ENCODE measurements at places on chromosomes 1 and 21.

- DNase-seq = no peak
Measured at GRCh38 chr21:17089091-17089491, 423.8 kb upstream of the CXADR start.

- no peak for DNase-seq
Measured at GRCh38 chr1:203325418-203326091, 20.2 kb downstream of the BTG2 start.

DNA sequence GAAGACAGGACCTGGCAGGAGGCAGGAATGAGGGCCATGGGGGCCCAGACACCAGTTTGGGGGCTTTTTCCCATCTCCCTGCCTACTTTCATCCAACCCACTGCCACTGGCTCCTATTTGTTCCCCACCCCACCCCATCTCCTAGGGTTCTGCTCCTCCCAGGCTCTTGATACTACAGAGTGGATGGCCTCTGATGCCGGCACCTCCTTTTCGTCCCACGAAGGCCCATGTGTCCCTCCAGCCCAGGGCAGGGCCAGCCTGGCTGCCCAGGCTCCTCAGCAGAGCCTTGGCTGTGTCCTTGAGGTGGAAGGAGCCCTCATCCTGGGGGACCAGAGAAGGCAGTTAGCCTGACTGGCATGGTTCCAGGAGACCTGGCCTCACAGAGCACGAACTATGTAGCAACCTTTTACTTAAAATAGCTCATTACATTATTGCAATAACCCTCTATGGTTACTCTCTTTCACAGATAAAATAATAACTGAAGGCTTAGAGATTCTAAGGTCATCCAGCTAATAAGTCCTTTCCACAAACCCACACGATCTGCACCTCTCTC lies 3.5 kb downstream of the POMGNT1 start:
- DNase-seq = no peak

GRCh38 chr21:42632771-42633690 lies 20.4 kb upstream of the PDE9A start:
- DNase-seq = no peak

- peak; percentile 51 for DNase-seq
Measured at GRCh38 chr1:182601416-182601786, 2.8 kb downstream of the RGS16 start.

- no peak for DNase-seq
Measured at GRCh38 chr1:223727541-223727940, 15.2 kb downstream of the CAPN2 start.

DNA sequence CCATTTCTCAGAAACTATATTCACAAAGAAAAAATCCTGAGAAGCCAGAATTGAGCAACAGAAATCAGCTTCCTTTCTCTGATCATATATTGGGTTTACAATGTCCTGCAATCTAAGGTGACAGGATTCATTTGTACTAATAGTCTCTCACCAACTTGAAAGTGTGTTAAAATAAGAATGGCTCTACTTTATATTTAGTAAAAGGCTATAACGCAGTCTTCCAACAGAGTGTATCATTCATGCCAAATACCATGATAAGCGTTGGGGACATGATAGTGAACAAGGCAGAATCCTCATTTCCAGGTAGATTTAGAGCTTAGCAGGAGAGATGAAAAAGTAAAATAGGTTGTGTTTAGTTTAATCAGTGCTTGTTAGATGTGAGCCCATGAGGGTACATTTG lies 519.2 kb upstream of the ZRANB2 start:
- DNase-seq = no peak

GRCh38 chr1:53572815-53573173 lies 113.6 kb downstream of the DMRTB1 start:
- DNase-seq = no peak

DNA sequence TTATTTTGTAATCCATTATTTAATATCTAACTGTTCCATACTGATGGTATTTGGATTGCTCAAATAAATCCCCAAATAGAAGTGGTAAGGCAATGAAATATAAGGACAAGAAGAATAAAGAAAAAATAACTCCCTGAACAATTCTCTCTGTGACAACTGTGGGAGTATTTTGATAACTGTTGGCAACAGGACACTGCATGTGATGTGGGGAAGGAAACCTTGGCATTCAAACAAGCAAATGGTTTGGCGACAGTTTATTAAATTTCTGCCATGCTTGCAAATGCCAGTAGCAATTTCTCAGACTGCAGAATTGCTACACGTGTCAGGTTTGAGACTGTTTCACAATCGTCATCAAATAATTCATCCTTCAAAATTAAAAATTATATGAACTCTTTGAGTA lies 8.6 kb upstream of the MRPL39 start:
- DNase-seq = no peak

DNA sequence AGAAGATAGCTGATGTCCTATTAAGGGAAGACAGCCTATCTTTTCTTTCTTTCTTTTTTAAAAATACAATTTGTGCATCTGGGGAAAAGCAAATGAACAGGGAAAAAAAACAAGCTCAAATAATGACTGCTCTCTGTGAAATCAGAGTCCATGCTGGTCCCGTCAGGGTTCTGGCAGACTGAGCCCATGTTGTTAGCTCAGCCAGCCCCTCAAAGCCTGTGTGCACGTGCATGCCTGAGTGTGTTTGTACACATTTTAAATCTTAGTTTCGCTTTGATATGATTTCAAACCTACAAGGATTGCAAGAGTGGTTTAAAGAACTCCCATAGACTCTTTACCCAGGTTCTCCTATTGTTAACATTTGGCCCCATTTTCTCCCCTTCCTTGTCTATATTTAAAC lies 231.8 kb upstream of the GREM2 start:
- DNase-seq = no peak

GRCh38 chr1:162062542-162063015 lies 6.9 kb upstream of the NOS1AP start:
- DNase-seq = no peak

GRCh38 chr1:198253259-198253658 lies 96.5 kb downstream of the NEK7 start:
- no peak for DNase-seq

- no peak for DNase-seq
Measured at GRCh38 chr1:116433275-116434257, 60.5 kb downstream of the ATP1A1 start.

- no peak for DNase-seq
Measured at GRCh38 chr1:59549903-59550302, 253.0 kb downstream of the FGGY start.

DNA sequence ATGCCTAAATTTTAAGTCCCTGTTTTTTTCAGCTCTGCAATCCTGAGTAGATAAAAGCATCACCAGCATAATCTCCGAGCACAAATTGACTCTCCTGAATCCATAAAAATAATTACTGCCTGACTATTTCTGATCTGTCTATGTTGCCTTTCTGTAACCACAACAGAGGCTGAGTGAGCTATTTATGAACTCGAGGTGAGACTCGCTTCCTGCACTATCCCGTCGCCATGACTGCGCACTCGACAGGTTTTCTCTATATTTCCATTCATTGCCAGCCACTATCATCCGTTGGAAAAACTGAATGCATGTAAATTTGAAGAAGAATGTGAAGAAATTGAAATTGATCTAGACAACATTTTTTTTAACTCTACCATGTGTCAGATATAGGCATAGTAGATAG lies 897.2 kb downstream of the ADGRL2 start:
- no peak for DNase-seq

DNA sequence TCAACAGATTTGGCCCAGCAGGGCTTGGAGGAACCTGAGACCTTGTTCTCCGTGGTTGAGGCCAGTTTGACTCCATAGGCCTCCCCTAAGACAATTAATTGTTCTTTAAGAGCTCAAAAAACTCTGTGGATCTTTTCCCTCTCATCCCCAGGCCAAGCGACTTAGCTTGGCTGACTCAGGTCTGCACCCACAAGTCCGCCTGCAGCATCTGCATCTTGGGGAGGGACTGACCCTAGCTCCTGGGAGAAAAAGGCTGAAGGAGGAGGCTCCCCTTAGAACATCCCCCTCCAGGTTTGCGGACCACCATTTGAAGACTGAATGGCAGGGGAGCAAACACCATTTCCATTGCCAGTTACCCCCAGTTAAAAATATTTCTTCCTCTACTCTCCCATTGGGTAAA lies 1.5 kb upstream of the HES2 start:
- no peak for DNase-seq

GRCh38 chr1:22784317-22784716 lies 73.7 kb downstream of the EPHB2 start:
- no peak for DNase-seq

GRCh38 chr1:41927118-41927517 lies 8.4 kb upstream of the HIVEP3 start:
- no peak for DNase-seq

- DNase-seq = no peak
Measured at GRCh38 chr1:204072931-204073836, at the start of gene SOX13. Gene SOX13 (plus strand): TSS chr1:204073115. CDS start chr1:204112916, 39,801 bp downstream.

GRCh38 chr1:187689129-187689528 lies 860.4 kb downstream of the PLA2G4A start:
- no peak for DNase-seq

DNA sequence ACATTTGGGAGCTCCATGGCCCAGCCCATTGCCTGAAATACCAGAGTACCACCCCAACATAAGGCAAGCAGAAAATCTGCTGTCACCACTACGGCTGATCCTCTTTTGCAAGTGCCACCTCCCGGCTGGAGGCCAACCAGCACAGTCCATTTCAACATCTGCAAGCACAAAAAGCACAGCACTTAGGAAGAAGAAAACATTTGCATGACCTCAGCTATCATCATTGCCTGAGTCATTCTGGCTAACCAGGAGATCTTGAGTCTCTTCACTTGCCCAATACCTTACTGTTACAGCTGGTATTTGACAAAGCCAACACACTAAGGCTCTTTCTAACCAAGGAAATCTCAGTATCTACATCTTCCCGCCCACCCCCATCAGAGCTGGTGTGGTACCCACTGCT lies 55.9 kb downstream of the NEK7 start:
- no peak for DNase-seq

DNA sequence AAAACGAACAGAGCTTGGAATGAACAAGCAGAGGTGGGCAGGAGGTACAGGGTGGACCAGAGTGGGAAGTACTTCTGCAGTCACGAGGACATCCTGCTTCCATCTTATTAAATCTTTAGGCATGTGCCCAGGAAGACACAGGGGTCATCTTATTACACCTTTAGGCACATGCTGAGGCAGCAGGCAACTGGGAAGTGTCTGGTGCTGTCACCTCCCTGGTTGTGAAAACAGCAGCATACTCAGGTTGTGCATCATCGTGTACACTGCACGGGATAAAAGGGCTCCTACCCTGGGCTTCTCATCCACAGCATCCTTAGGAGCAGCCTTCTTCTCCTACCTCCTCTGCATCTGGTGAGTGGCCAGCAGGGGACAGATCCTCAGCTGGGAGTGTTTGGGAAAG lies at the start of gene LCE3C:
LCE3C (plus strand) TSS at position 301 of the 400 bp plus-strand sequence. CDS start 498 bp downstream, outside the sequence.
- DNase-seq = no peak

DNA sequence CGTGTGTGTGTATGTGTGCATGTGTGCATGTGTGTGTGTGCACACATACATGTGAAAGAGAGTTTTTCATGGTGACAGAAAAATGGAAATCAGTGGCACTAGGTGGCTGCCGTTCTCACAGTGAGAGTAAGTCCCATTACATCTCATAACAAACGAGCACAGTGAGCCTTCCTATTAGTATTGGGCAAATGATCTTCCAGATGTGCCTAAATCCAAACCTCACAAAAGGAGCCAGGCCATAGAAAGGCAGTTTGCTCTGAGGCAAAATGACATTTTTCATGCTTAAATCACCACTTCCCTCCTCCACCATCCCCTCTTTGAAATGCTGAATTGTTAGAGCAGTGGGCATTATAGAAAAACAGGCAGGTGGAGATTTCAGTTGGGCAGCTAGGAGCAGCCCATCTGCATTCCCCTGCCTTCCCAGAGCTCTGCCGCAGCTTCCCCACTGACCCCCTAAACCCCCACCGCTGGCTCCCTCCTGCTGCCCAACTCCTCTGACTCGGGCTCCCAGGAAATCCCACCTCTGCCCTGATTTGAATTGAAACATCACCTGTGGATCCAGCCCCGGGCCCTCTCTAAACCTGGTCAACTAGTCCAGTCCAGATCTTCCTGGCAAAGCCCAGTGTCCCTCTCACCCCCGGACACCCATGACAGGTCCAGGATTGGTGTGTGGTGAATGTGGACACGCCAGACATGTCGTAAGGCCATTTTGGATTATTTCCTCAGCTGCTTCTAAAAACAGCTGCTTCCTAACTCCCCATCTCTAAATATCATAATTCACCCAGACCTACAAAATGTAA lies 190.5 kb downstream of the SEC16B start:
- no peak for DNase-seq

DNA sequence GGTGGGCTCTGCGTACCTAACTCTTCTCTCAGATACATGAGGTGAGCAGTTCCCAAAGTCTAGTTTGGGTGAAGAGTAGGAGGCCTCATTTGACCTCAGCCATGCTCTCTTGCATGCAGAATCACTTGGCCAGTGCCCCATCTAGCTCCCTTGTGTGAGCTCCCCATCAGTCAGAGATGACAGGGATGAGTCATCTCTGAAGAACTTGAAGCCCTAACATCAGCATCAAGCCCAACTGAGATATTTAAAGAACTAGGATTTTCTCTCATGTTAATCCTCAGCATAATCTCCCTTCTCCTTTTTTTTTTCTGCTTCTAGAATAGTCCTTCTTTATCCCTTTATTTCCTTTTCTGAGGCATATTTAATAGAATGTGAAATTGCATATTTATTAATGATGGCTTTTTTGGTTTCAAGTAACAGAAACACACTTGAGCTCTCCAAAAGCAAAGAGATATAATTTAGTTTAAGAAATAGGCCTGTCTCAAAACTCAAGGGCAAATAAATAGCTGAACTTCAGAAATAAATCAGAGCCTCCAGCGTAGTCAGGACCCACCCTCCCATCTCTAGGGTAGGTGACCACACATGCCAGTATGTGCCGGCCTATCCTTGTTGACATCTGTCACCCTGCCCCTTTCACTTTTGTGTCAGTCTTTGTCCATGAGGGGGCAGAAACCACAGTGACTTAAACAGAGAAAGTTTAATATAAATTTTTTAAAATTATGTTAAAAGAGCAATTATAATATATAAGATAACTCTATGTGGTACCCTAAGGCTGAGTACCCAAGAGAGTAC lies 112.3 kb downstream of the TSEN15 start:
- DNase-seq = no peak

DNA sequence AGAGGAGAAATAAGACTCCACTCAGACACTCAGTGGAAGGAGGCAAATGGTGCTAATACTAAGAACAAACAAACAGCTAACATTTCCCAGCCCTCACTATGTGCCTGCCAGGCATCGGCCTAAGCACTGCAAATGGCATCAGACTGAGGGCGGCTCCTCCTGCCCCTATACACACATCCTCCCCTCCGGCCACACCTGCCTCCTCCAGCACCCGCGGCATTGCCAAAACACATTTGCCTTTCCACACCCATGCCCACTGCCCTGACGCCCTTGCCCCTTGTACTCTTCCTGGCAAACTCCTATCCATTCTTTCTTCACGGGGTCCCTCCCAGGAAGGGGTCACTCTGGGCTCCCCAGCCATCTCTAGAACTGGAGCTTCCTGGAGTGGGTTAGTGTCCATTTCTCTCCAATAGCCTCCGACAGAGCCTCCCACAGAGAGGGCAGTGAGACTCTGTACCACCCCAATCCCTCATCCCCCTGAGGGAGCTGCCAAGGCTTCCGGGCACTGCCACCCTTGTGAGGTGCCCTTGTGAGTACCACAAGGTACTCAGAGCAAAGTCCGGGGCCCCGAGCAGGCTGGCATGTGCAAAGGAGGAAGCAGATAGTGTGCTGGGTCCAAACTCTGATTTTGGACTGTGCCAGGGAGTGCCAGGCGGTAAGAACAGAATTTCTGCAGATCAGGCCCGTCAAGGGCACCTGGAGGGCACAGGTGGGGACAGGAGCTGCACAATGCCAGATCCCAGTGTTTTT lies 959 bp downstream of the AKR7A3 start:
- DNase-seq = no peak

All from activated CD8-positive, alpha-beta memory T cell treated with anti-CD3 and anti-CD28 coated beads for 1 hour (primary cell).